Smooth muscle cell of the pulmonary artery (primary cell): ENCODE measurements at places on chromosomes 6 and 20. TPM values are rescaled to one million over a fixed set of nuclear protein-coding genes. Genes with fewer than 3 reads are reported as not detected.

NDUFAF4 gene
- 5.3 and 6.8 TPM in 2 replicates for total RNA-seq

SUMO4 gene
- 1.2 and 1.7 TPM in 2 replicates for total RNA-seq

PGBD1 gene
- total RNA-seq = 4.4 and 4.9 TPM in 2 replicates

MDFI gene
- 0.26 and 0.33 TPM in 2 replicates for total RNA-seq

TMEM200A gene
- total RNA-seq = 134 and 167 TPM in 2 replicates

SEL1L2 gene
- not detected in 2 replicates for total RNA-seq

CLDN20 gene
- total RNA-seq = not detected in 2 replicates

C20orf144 gene
- 0.03 TPM in 1 of 2 replicates, not detected in the other for total RNA-seq
